ENCODE measurements at places on chromosomes 4 and X.

GRCh38 chr4:8515316-8516060 is 64.7 kb upstream of the GPR78 start:
- DNase-seq: peak; percentile 86

DNA sequence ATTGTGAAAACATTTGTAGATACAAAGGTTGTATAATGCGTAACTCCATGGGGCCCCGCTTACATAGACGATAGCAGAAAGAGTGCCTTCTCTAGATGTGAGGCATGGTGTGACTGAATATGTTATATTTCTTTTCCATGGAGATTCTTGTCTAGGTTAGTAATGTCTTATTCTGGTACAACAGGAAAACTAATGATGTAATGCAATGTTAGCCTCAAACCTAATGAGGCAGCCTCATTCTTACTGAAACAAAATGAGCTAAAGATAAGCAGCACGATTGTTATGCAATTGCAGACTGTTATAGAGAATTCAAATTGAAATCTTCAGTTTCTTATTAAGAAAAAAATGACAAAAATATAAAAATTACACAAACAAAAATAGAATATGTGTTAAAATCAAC is 171.1 kb upstream of the ANKRD50 start:
- no peak for DNase-seq

- DNase-seq: no peak
Observed at GRCh38 chr4:68865760-68866159, 50.0 kb downstream of the UGT2B10 start.

DNA sequence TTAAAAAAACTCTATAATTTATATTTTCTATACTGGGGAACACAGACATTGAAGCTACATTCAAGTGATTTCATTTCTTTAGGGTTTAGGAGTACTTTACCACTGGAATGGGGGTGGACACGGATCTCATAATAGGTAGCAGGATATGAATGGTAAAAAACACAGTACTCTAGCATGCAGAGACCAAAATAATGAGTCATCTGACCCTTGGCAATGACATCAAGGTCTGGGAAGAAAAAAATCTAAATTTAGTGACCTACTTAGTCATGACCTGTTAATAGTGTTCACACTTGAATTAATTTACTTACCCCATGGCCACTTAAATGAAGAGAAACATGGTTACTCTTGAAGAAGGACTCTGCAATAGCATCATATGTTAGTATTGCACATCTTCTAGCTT is 187.9 kb downstream of the EPHA5 start:
- DNase-seq: peak; percentile 35

- no peak for DNase-seq
Observed at GRCh38 chrX:26414534-26414933, 198.6 kb downstream of the MAGEB5 start.

DNA sequence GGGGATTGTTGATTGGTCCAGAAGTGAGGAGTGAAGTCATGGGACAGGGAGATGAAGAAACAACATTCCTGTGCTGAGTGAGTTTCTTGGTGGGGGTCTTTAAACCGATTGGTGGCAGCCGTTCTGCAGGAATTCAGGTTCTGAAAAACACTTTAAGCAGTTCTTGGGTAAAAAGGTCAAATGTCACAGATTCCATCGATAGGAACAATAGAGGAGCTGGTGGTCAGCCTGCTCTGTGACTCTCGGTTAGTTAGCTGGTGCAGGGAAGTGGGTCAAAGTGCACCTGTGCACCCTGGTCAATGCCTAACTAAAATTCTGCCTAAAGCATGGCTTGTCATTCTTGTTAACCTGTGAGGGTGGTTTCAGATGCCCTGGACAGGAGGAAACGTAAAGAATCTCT is 34.6 kb upstream of the MGST2 start:
- no peak for DNase-seq

GRCh38 chrX:106397788-106398538 is 213.8 kb upstream of the RADX start:
- DNase-seq: no peak

- no peak for DNase-seq
Observed at GRCh38 chr4:153651587-153651986, 32.5 kb upstream of the TLR2 start.

DNA sequence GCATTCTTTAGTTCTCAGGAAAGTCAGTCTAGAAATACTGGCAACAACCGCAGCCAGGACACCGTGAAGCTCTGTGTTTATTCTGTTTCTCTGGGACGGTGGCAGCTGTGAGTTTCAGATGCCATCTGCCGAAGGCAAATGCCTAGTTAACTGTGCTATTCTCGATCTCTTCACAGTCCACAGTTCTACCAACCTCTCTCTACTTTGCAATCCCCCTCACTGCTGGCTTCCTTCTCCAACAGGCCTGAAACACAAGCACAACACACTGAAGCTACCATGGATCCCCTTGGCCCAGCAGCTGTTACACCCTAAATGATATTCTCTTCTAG is 118.8 kb downstream of the ZNF827 start:
- no peak for DNase-seq

DNA sequence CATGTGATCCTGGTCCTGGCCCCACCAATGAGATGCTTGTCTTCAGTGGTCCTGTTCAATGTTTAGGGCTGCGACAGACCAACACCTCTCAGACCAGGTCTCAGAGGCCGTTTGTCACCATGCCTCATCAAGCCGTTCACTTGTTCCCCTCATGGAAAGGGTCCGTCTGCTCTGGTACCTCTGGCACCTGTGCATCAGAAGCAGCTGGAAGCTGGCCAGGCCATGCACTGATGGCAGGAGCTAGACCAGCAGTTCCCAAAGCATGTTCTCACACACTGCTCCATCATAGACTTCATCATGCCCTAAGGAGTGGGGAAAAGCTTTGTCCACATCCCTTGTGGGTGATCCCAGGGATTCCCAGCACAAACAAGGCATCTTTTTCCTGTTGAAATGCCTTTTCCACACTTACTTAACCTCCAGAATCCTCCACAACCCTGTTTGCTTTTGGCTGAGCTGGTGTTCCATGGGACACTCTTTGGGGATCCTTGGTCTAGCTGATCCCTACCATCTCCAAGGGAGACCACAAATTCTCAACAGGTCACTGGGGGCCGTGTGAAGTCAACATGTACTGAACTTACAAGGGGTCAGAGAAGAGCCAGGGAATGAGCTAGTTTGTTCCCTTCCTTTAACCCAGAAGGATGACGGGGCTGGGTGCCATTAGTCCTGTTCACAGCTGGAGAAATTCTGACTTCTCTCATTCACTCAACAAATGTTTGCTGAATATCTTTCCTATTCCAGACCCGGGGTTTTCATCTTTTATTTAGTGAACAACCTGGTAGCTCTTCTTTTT is 21.8 kb downstream of the SH3TC1 start:
- no peak for DNase-seq

DNA sequence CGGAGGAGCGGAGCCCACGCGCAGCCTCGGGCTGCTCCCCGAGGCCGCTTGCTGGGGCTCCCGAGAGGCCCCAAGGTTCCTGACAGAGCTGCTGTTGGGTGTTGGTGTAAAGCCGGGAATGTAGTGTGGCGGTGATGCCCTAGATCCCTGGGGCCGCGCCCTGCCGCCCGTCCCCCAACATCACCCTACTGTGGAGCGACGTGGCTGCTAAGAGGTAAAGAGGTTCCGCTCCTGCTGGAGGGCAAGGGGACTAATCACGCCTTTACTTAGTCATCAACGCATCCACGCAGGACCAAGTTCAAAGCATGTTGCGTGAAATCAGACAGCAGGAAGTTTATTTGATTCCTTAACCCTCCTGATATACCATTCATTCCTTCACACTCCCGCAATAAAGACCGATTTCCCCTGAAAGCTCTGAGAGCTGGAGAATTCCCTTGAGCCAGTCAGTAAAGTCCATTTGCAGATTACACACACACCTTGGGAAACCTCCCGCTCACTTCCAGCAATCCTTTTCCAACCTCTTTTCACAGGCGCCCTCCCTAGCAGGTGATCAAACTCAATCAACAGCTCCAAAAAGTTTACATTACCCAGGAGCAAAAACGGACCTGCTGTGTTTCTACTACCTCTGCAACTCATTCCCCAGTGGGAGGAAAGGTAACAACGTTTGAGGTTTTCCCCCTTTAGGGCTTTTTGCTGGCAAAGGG is 579 bp upstream of the GABRA2 start:
- DNase-seq: no peak

DNA sequence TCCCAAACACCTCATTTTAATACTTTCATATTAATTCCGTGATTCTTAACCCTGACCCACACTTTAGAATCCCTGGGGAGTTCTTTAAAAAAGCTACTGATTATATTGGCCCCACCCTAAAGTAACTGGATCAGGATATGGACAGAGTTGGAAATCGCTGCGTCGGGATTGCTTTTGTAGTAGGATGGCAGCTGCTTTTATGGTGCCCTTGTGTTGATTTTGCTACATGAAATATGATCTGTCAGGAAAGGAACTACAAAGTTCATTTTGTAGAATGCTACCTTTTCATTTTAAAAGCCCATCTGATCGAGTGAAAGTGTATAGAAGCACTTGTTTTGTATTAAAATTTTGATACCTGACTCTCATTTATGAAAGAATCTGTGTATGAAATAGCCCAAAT is 43.6 kb downstream of the TMEM131L start:
- no peak for DNase-seq

DNA sequence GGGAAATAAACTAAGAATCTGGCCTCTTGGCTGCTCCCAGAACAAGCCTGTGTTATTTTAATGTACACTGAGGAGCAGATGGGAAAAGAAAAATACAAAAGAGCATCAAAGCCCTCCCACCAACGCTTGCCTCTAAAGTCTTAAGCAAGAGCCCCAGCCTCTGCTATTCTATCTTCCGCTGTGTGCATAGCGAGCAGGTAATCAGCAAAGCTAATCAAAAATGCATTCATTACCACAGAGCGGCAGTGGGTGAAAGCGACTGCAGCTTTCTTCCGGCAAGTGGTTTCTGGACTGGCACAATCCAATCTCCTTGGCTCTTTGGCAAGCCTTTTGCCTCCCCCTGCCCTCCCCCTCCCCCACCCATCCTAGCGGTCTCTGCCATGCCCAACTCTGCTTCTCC is 13.5 kb upstream of the GRIA3 start:
- no peak for DNase-seq

GRCh38 chr4:74408639-74409038 is 36.3 kb upstream of the AREG start:
- DNase-seq: no peak

DNA sequence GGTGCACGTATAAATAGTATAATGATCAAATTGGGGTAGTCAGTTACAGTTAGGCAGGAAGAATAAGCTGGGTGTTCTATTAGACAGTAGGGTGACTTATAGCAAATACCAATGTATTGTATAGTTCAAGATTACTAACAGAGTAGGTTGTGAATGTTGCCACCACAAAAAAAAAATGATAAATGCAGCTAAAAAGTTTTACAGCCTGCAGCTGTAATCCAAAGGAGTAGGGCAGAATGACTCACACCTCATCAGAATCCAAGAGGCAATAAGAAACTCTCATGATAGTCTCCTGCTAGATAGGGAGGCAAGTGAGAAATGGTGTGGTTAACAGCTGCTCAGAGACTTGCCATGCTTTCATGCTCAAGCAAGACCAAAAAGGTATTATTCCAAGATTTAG is 19.6 kb upstream of the TCEAL4 start:
- no peak for DNase-seq

DNA sequence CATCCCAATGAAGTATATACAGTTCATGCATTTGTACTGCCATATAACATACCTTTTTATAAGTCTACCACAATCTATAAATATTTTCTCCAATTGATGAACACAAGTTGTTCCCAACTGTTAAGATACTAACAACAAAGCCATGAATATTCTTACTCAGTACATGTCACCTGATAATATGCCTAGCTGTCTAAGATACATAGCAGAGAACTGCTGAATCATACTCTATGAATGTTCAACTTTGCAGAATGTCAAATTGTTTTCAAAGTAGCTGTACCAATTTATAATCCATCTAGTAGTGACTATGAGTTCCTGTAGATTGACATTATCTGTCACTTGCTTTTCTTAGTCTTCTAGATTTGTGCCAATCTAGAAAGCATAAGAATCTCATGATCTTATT is 84.9 kb downstream of the RAB28 start:
- DNase-seq: no peak

DNA sequence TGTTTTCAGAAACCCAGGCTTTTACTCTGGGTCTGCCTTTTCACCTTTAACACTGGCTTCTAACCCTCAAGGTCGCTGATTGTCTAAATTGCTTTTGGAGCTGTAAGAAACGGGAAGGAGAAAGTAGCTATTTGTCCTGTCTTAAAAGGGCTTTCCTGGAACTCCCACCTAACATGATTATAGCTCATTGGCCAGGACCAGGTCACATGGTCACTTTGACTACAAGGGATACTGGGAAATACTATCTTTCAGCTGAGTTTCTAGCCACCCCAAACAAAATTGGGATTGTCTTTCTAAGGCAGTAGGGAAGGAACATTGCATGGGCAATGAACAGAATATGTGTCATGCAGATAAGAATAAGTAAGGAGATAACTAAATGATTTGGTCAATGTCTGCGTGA is 106.7 kb upstream of the ARHGAP24 start:
- DNase-seq: no peak

DNA sequence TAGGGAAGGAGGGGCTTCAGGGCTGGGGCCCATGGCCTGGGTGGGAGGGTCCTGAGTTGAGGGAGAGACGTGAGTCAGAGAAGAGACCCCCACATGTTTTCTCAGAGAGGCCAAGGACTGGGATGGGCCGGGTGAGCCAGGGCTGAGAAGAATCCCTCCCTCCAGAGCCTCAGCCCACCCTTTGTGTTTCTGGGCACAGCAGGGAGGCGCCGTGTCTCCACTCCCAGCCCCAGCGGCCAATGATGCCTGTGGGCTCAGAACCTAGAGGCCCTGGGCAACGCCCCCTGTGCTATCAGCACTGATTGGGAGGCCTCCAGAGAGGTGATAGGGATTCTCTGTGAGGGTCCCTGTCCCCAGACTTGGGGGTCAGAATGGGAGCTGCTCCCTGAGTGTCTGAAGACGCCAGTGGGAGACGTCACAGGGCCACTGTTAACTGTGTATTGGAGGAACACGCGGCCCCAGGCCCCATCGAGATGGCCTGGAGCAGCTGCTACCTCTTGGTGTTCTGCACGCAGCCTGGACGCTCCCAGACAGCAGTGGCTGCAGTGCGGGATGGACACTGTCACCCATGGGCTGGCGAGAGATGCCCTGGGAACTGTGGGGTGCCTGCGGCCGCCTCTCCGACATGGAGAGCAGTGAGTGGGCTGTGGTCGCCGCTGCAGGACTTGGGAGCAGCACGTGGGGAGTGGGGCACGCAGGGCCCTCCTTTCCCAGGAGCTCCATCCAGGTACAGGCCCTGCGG is 8.5 kb downstream of the FGFRL1 start:
- DNase-seq: no peak

- no peak for DNase-seq
Observed at GRCh38 chr4:1802151-1802715, 9.1 kb downstream of the FGFR3 start.

- no peak for DNase-seq
Observed at GRCh38 chr4:123507376-123507775, 110.8 kb downstream of the SPRY1 start.

- no peak for DNase-seq
Observed at GRCh38 chr4:5755679-5756078, 44.7 kb downstream of the EVC start.
